ENCODE measurements at places on chromosomes 5 and 9.

DNA sequence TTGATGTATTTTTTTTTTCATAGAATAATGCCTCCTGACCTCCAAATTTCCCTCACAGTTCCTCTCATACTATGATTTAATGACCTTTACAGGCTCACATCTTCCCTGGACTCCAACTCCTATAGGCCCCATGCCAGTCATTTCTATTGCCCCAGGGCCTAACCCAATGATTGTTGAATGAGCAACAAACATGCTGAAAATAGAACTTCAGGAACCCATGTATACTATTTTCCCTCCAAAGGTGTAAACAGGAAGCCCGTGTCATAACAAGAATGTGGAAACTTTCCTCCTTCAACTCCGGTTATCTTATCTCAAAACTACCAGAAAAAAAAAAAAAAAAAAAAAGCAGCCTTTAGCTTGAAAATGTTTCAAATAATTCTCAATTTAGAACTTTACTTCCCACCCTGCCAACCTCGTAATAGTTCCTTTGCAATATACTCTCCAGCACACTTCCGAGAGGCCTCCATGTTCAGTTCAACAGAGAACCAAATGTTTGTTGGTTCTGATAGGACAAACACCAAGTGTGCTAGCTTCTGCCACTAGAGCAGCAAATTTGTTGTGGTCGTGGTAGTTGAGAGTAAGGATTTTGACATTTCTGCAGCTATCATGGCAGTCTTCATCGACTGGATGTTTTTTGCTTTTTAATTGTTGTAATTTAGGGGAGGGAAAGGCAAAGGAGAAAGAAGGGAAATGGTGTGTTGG lies 25.8 kb downstream of the TRPM6 start:
- DNase-seq: no peak

DNA sequence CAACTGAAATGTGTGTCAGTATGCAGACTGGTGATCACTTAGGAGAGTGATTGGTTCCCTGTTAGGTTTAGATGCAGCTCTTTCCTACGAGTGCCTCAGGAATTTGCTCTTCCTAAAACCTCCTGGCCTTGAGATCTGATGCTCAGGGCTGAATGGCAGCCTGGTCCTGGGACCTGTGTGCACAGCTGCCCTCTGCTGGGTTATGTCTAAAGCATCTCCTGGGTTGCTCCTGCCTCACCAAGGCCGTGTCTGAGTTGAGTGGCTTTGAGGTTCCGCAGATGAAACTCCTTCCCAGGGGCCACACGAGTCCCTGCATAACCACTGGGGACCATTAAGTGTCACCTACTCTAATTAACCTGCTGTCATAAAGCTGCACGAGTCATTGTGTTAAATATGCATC lies 59.5 kb downstream of the MVB12B start:
- DNase-seq: no peak

GRCh38 chr5:142784401-142784955 lies 14.3 kb downstream of the ARHGAP26 start:
- DNase-seq: no peak

- no peak for DNase-seq
These were observed 220.8 kb downstream of the NMUR2 start for GRCh38 chr5:152184266-152184665.

DNA sequence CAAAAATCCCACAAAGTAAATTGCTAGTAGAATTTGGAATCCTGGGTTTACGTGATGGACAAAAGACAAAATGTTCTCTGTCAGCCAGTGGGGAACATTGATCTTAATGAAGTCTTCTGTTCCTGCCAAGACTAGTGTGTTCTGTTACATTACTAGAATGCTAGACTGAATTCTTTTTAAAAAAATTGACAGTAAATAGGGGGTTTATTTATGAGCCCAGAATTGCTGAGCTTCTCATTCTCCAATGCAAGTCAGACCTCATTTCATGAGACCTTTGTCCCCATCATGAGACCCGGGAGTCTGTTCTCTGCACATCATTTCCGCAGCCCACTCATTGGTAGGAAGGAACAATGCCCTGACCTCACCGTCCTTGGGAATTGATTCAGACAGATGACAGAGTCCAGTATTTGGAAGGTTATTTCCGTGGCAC lies 173.8 kb upstream of the OTULINL start:
- DNase-seq: no peak

DNA sequence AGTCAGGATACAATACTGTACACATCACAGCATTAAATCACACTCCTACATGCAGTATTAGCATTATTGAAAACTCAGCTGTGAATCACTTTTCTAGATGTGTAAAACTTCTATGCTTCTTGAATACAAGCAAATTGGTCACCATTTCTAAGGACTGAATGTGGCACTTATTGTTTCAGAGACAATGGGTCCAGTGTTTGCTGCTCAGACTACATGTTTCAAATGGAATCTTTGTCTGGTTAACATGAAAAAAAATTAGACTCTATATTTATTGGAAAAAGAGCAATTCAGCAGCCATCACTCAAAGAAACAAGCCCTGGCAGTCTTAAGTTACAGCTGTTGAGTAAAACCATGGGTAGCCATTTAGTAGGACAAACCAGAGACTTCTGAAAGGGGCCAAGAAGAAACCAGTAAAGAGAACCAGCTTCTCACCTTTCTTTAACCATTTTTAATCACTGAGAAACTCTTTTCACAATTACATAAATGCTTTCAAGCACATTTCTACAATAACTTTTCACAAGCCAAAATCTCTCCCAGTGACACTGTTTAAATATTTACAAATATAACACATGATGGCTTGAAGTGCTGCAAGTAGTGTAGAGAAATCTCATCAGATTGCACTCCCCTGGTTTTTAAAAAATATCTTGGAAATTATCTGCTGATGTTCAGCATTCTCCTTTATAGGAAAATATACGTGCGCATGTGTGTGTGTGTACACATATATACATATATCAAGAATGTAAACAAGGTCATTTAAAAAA lies 35.2 kb downstream of the OR2K2 start:
- no peak for DNase-seq

DNA sequence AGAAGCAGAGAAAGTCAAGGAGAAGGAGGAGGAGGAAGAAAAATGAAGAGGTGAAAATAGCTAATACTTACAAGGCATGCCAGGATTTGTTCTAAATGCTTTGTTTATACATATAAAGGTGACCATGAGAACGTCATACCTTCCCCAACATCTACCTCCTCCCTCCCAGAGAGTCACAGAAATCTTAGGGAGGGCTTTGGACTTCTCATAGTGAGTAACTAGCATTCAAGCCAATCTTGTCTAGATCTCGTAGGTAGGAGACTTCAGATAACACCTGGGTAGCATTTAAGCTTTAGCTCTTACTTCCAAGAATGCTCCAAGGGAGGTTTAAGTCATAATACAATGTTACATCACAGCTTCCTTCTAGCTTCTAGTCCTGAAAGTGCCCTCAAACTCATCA lies 36.5 kb upstream of the GPBP1 start:
- no peak for DNase-seq

DNA sequence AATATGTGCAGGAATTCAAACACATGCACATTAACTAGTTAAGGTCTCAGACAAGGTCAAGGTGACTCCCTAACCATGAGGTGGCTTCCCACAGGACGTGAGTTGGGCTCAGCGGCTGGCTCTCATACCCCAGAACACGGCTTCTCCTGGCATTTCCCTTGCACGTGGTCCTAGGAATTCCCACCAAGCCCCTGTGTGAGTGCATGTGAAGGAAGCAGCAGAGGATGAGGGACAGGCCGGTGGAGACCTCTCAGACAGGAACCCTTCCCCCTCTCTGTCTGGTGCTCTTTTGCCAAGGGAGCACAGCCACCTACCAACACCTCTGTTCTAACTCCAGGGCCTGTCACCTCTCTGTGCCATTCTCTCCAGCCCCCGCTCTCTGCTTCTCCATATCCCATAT lies 271.0 kb downstream of the FSTL4 start:
- no peak for DNase-seq

- DNase-seq: no peak
These were observed 181.7 kb downstream of the MTRR start for GRCh38 chr5:8050616-8051175.

- DNase-seq: no peak
These were observed 5.9 kb downstream of the MACIR start for GRCh38 chr5:103264508-103264907.

- DNase-seq: no peak
These were observed 11.1 kb downstream of the TTC39B start for GRCh38 chr9:15295761-15296405.

DNA sequence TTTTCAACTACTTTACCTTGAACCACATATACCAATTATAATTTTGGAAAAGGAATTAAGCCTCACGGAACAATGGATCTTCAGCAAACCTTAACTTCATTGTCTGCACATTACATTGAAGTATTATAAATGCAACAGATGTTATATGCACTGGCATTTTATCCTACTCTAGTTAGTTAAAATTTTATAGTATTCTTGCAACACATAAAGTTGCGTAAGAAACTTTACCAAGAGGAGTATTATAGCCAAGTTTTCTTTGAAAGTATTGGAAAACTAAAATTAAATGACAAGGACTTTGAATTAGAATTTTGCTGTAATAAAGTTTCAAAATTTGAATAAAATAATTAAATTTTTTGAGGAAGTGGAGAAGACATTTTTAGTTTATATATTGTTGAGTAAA lies 63.4 kb upstream of the SREK1 start:
- no peak for DNase-seq

GRCh38 chr9:114225561-114226212 lies 70.3 kb downstream of the COL27A1 start:
- no peak for DNase-seq

GRCh38 chr9:35757226-35757891 lies 3.3 kb upstream of the MSMP start:
- no peak for DNase-seq

DNA sequence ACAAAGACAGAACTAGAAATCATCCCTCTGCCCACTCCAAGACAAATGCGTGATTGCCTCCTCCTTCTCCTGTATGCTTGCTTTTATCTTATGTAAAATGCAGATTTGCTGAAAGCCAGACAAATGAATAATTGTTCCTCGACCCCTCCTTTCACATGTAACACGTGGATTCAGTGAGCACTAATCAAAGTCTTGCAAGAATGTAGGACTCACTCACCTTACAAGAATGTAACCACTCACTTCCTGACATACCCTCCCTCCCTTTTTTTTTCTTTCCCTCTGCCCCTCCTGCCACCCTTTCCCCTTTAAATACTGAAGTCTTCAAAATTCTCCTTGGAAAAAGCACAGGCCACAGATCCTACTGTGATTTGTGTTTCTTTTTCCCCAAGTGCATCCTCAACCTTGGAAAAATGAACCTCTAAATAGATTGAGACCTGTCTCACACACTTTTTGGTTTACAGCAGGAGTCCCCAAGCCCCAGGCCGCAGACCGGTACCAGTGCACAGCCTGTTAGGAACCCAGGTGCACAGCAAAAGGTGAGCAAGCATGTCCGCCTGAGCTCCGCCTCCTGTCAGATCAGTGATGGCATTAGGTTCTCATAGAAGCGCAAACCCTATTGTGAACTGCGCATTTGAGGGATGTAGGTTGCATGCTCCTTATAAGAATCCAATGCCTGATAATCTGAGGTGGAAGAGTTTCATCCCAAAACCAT lies 29.4 kb upstream of the HSD17B3 start:
- no peak for DNase-seq

DNA sequence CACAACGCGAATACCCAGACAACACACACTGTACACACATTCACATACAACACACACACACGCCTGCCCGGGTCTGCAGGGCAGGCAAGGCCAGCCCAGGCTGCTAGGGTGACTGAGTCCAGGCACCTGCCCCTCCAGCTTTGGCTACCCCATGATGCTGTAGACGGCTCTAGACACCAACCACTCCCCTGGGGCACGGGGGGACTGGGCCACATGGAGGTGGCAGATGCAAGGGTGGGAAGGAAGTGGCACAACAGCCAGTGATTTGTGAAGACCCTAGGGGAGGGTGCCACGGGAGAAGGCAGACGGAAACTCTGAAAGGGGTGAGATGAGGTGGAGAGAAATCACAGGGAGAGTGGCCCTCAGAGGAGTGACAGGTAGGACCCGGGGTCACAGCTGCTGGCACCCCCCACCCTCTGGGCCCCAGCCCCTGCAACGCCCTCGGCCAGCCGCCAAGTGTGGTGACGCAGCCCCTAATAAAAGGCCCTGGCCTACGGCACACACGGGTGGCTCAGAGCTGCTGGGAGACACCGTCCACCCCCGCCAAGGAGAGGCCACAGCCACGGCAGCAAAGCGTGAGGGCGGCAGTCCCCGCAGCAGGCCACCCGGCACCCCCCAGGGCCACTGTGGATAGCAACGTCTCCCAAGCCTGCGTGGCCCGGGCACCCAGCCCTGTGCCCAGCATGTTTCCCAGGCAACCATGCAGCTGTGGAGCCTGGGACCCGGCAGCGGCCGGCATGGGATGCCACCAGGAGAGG lies 6.6 kb upstream of the CCDC187 start:
- no peak for DNase-seq

DNA sequence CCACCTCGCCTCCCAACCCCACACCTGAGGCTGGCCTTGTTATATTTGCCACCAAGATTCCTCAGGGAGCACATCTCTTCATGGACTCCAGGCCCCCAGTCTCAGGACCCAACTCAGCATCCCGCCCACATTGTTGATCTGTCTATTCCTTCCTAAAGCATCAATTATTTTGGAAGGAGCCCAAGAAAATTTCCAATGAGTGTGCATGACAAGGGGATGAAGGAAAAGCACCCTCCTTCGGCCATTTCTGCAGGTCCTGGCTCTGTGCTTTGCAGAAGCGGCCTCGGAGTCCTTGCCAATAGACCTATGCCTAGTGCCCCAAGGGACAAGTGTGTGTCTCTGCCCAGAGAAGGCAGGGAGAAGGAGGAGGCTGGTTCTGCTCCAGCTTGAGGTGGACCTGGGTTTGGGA lies 273.2 kb downstream of the GADD45G start:
- DNase-seq: no peak

GRCh38 chr5:91487420-91487819 lies 104.3 kb upstream of the ARRDC3 start:
- DNase-seq: no peak

GRCh38 chr9:115596021-115596745 lies 478.2 kb upstream of the TNC start:
- DNase-seq: peak; percentile 94

- no peak for DNase-seq
These were observed 7.0 kb upstream of the SLC26A2 start for GRCh38 chr5:149953436-149954121.

- DNase-seq: no peak
These were observed 183.7 kb downstream of the GLIS3 start for GRCh38 chr9:4116071-4116581.
